ENCODE measurements at places on chromosomes 12 and 14. TPM values are rescaled to one million over a fixed set of nuclear protein-coding genes. Genes with fewer than 3 reads are reported as not detected.

- DNase-seq, result no peak
Observed at GRCh38 chr14:102095871-102096568, 9.2 kb upstream of the HSP90AA1 start.

DNA sequence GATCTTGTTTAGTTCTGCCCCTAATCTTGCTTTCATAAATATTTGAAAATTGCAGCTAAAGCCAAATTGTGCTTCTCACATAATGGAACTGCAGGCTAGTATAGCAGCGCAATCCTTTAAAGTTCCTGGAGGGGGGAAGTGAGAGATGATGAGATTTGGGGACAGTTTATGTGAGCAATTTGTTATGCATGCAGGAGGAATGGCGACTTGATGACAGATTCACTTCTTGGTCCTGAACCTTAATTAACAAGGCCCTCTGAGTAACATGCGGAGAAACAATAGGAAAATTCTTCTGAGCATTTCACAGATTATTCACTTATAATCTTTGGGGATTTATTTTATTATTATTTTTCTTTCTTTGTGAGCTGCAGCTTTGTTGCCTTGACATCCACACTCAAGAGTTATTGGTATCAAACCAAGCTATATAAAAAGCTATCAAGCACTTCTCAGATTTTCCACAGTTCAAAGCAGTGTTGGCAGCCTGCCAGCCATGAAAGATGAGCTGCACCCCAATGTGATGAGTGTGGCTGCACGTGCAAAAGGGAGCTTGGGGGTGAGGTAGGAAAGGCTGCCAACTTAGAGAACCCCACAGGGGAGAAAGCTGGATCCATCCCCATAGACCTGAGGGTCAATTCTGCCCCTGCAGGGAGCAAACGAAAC lies 1662.2 kb upstream of the FLRT2 start:
- peak; percentile 52 for DNase-seq

CAPZA3 gene
- total RNA-seq, result not detected

DNA sequence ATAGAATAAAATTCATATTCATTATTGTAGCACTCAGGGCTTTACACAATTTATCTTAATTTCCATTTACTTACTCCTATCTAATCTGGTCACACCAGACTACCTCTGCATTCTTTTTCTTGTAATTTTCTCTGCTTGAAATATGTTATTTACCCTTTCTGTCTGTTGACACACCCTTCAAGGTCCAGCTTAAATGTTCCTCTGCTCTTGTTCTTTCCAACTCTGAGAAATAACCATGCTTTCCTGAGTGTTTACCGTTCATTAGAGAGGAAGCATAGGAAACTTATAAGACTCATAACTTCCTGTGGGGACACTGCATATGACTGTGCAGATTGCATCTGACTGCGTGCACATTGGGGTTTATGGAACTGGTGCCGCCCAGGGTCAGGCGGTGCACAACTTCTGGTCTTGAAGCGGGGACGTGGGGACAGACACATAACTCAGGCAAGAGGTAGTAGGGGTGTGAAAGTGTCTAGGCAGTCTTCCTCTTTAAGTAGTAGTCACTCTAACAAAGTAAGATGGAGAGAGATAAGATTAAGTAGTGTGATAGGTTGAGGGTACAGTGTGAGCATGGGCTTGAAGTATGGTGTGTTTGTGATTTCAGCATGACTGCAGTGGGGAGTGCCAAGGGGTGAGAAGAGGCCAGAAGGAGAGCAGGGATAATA lies 42.6 kb upstream of the FOXJ2 start:
- DNase-seq, result no peak

RNF212B gene
- total RNA-seq, result not detected

DNA sequence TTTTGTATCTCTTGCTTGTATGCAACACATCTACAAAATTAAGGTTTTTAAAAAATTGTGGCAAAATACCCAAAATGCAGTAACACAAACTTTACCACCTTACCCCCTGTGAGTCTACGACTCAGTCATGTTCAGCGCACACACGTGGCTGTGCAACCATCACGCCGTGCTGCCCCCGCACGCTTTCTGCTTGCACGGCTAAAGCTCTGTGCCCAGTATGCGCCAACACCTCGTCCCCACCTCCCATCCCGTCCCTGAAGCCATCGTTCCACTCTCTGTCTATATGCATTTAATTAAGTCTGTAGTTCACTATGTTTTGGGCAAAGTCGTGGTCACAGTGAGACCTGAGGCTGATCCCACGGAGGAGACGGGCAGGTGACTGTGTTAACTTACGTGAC lies 36.4 kb downstream of the FZD10 start:
- no peak for DNase-seq

DNA sequence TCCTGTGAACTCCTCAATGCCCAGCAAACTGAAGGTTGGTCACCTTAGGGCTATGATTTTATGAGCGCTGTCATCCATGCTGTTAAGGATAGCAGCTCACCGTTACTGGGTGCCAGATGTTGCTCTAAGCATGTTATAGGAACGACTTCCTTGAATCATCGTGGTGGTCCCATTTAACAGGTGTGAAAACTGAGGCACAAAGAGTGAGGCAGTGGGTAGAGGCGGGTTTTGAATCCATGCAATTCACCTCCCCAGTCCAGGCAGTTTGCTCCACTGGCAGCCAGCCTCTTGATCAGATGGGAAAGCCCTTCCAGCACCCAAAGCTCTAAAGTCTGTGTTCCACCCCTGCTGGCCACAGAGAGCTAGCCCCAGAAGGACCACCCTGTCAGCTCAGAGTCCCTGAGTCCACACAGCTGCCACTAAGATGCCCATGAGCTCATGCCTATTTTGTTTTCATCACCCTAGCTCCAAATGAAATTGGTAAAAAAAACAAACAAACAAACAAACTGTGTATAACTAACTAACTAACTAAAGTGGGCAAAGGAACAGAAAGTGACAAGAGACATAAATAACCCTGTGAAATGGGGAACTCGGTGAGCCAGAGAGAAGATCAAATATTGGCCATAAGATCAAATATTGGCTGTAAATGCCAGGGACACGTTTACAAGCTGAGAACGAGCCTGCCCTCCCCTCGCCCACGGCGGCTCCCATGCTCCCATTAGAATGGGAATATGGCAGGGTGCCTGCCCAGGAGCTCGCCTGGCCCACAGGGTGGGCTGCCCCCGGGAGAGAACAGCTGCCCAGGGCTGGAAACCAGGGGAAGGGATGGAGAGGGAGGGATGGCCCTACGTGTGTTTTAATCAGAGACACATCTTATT lies 72.3 kb upstream of the RFLNA start:
- no peak for DNase-seq

DNA sequence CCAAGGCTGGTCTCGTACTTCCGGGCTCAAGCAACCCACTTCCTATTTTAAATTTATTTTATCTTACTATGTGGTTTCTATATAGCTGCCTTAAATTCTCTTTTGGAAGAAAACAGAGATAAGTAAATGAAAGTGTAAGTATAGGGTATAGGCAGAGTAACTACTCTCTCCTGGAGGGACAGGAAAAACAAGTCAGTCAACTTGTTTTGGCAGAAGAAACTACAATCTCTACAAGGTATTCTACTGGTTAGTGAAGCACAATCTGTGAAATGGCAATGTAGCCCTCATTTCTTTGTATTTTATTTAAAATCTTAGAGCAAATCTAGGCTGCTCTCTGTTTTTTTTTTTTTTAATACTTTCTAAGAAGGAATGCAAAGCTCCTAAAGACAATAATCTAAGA lies 55.4 kb downstream of the UBR7 start:
- no peak for DNase-seq

- DNase-seq, result no peak
Observed at GRCh38 chr14:86257973-86258372, 728.0 kb downstream of the FLRT2 start.

SSTR1 gene
- not detected for total RNA-seq

SSPN gene
- not detected for total RNA-seq

PMEL gene
- total RNA-seq, result 8.8 TPM

DNA sequence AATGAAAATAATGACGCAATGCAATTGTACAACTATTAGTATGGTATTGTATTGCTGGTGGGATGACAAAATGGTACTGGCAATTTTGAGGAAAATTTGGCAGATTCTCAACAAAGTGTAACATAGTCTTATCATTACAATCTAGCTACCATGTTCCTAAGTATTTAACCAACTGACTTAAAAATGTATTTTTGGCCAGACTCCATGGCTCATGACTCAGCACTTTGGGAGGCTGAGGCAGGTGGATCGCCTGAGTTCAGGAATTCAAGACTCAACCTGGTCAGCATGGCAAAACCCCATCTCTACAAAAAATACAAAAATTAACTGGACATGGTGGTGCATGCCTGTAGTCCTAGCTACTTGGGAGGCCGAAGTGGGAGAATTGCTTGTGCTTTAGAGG lies 1409.5 kb downstream of the AACS start:
- DNase-seq, result no peak

DNA sequence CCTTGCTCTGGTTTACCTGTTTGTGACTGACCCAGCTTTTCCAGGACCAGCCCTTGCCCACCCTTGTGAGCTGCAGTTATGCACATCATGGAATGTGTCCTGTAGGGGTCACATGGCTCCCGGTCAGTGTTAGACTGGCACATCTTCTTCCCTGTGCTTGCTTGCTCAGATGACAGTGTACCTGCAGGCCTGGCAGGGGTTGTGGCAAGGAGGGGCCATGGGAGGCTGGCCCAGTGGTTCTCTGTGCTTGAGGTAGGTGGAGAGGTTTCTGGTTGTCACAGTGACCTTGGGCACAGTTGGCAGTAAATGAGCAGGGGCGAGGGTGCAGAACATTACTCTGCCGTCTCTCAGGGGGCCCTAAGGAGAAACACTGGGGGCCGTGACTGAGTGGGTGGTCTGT lies 27.6 kb upstream of the RD3L start:
- no peak for DNase-seq

- no peak for DNase-seq
Observed at GRCh38 chr12:104624529-104624928, 167.8 kb downstream of the CHST11 start.

- peak; percentile 27 for DNase-seq
Observed at GRCh38 chr12:122096591-122097149, 18.1 kb downstream of the MLXIP start.

ADCY4 gene
- total RNA-seq, result 0.69 TPM

GRCh38 chr14:95045106-95045701 lies 112.1 kb downstream of the DICER1 start:
- DNase-seq, result no peak

MYH6 gene
- not detected for total RNA-seq

- DNase-seq, result no peak
Observed at GRCh38 chr12:71671311-71671710, 7.2 kb downstream of the THAP2 start.

- DNase-seq, result no peak
Observed at GRCh38 chr12:63404611-63405010, 253.6 kb upstream of the AVPR1A start.

DNA sequence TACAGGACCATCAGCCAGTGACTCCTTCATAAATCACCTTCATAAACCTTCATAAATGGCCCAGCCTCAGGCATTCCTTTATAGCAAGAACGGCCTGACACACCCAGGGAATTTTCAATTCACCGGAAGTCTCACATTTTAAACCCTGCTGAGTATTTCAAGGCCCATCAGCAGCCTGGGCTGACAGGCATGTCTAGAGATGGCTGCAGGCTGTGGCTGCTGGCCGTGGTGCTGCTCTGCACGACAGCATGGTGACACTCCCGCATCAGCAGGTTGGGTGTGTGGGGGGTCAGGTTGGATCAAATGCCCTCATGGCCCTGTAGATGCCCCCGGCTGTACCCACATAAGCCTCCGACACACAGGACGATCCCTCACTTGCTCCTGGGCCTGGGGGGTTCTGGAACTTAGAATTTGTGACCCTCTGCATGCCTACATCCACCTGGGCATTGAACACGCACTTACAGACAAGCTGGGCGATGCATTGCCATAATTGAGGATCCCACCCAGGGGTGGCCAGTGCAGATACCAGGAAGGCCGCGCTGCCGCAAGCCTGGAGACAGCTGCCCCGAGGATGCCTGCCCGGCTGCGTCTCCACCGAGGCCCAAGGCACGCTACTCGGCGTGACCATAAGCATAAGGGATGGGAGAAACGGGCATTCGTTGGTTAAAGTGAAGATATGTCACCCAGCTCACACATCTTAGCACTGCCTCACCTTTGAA lies 124.3 kb downstream of the PIWIL1 start:
- no peak for DNase-seq

DNA sequence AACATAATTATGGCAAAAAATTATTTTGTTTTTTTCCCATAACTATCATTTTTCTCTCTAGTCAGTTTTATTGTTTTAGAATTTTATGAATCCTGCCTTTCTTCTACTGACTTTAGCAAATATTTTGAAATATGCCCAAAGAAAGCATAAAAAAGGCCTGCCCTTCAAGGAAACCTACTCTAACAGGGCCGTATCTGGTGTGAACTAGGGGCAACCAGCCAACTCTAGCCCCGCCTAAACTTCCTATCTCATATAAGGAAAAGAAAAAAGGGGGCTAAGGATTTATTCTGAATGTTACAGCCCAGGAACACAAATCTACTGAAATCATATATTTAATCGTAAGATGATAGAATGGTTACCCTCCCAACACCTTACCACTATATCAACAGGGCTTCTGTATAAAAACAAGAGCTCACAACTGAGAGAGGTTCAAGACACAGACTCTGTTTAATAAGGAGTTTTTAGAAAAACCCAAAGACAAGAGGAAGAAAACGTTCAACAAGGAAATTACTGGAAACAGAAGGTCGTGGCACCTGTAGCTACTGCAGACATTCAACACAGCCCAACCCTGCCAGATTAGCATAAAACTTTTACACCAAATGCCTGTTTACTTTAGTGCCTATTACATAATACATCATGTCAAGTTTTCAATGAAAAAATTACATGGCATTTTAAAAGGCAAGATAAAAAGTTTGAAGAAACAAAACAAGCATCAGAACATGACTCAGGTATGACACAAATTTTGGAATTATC lies 12.9 kb upstream of the EPYC start:
- no peak for DNase-seq

GRCh38 chr12:29281371-29282005 lies 99.5 kb downstream of the ERGIC2 start:
- DNase-seq, result no peak

DNA sequence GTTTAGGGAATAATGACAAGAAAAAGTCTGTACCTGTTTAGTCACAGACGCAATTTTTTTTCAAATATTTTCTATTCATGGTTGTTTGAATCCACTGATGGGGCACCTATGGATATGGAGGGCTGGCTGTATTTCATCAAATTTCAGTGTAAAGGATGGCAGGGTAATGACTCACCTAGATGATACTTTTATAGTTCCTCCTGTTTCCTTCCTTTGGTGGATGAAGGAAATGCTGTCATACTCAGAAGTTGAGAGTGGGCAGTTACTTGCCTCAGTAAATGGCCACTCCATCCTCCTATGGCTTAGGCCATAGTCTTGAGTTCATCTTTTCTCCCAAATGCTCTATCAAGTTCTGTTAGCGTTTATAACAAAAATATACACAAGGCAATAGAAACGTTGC lies 18.9 kb upstream of the C12orf71 start:
- peak; percentile 36 for DNase-seq

NGB gene
- not detected for total RNA-seq

All from Karpas-422 (cell line).